ENCODE measurements at places on chromosomes 2 and 18.

GRCh38 chr2:225763711-225764110 is 364.2 kb downstream of the NYAP2 start:
- DNase-seq: no peak

- DNase-seq: no peak
Measured at GRCh38 chr2:215119847-215120246, 18.6 kb downstream of the ABCA12 start.

GRCh38 chr2:107719836-107720235 is 106.9 kb upstream of the RGPD4 start:
- DNase-seq: no peak

GRCh38 chr18:12460874-12461273 is 53.1 kb downstream of the PRELID3A start:
- no peak for DNase-seq

GRCh38 chr18:52340406-52341102 is 557 bp downstream of the DCC start:
- DNase-seq: no peak

DNA sequence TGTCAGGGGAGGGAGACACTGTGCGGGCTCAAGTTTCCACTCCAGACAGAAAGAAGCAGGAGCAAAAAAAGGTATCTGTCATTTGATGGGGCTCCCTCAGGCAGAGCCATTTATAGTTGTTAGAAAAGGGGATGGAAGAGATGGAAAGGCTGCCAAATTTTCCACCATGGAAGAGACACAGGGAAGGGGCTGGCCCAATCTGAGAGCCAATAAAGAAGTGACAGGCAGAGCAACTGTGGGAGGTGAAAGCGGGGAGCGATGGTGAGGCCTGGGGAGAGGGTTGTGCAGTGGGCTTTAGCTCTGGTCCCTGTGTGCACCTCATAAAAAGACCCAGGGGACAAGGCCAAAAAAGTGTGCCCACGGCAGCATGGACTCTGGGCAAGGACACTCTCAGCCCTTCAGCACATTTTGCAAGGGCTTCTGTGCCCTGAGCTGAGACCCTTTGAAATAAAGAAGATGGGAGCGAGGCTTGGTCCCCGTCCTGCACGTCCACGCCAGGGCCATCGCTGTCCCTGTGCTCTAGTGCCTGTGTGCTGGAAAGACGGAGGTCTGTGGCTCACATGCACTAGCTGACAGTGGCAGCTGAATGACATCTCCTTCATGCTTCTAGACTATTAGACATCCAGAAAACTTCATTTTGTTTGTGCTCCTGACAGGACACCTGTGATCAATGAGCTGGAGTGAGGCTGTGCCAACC is 456.7 kb upstream of the HS6ST1 start:
- DNase-seq: no peak

GRCh38 chr18:58194028-58194427 is 150.0 kb downstream of the NEDD4L start:
- DNase-seq: no peak

- no peak for DNase-seq
Measured at GRCh38 chr2:41728788-41729338, 319.0 kb upstream of the PKDCC start.

- DNase-seq: no peak
Measured at GRCh38 chr2:60486067-60486466, 67.4 kb downstream of the BCL11A start.

GRCh38 chr18:80034852-80035406 is 695 bp downstream of the RBFA start:
- DNase-seq: no peak

GRCh38 chr2:72131916-72132841 is 15.5 kb downstream of the CYP26B1 start:
- no peak for DNase-seq

- no peak for DNase-seq
Measured at GRCh38 chr2:95040426-95040825, 14.9 kb downstream of the MAL start.

DNA sequence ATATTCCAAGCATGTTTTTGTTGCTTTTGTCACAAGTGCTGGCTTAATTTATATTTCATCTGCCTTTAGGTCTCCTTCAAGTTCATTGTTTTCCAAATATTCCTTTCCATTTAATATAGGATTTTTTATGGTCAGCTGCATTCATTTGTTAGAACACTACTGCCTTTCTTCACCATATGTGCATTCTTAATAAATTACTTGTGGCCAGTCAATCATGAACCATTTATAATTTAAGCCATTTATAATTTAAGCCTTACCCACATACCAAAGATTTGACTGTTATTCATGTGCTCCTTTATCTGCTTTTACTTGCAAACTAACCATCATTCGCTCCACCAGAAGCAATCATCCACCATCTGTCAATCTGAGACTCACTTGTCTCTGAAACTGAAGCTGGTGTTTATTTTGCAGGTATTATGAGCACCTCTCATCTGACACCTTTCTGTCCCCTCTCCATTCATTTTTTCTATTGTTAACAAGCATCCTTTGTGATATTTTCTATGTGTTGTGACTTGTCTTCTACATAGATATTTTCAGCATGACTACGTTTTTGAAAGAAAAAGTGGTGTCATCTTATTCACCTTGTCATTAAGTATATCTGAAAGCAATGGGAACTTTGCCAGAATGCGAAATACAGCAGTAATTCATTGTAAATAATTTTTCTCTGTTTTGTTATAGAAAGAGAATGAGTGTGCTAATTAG is 786.8 kb downstream of the KCNJ3 start:
- no peak for DNase-seq

DNA sequence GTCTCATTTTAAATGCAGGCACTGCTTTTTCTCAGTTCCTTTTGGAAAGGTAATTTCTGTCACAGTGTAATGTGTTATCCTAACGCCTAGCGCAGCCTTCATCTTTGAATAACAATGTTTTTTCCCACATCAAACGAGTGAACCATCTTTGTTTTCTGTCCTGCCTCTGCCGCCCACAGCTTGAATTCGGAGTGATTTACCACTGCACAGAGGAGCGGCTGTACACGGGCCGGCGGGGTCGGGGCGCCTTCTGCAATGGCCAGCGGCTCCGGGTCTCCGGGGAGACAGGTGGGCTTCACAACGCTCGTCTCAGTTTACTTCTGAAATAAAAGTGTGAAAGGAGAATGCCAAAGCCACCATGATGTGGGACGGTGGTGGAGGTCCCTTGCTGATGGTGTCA is 32.8 kb downstream of the IMPA2 start:
- DNase-seq: no peak

DNA sequence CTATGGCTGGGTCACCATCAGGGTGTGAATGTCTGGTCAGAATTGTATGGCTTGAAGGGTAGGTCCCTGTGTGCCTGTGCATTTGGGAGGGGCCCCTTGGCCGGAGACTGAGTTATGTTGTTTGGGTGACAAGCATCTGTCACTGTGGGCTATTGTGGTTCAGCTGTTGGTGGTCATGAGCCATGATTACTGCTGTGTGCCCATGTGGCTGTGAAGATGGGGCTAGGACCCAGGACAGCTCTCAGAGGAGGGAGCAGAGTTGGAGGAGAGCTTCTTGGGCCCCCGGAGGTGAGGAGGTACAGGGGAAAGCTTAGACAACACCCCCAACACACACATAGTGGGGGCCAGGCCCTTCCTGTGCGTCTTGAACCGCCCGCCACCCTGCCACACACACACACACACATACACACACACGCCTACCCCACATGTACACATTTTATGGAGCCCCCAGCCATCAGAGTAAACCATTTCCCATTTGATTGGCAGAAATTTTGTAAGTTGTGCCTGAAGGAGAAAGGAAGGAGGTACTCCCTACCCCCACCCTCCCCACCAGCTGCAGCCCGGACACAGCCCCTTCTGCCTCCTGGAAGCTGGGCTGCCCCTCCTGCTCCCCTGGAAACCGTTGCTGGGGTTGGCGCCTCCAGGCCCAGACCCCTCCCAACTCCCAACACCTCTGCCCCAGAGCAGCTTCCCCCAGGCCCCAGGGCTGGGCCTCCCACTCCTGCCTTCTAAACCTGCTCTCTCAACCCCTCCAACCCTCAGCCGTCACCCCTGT is 2.0 kb downstream of the GAREM2 start:
- no peak for DNase-seq

- DNase-seq: no peak
Measured at GRCh38 chr2:64625299-64626145, 28.2 kb downstream of the SERTAD2 start.

DNA sequence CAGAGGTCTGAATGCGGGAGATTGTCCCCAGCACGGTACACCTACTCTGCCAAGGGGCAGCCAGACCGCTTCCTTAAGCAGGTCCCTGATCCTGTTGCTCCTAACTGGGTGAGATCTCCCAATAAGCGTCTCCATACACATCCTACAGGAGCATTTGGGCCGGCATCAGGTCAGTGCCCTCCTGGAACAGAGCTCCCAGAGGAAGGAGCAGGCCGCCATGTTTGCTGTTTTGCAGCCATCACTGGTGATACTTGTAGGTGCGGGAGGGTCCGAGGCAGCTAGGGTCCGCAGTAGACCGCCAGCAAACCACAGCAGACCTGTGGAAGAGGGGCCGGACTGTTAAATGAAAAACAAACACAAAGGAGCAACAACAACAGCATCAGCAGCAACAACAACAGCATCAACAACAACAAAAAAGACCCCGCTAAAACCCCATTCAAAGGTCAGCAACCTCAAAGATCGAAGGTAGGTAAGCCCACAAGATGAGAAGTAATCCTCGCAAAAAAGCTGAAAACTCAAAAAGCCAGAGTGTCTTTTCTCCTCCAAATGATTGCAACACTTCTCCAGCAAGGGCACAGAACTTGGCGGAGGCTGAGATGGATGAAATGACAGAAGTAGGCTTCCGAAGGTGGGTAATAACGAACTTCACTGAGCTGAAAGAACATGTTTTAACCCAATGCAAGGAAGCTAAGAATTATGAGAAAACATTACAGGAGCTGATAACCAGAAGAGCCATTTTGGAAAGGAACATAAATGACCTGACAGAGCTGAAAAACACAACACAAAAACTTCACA is 79.0 kb upstream of the CDH7 start:
- DNase-seq: no peak

DNA sequence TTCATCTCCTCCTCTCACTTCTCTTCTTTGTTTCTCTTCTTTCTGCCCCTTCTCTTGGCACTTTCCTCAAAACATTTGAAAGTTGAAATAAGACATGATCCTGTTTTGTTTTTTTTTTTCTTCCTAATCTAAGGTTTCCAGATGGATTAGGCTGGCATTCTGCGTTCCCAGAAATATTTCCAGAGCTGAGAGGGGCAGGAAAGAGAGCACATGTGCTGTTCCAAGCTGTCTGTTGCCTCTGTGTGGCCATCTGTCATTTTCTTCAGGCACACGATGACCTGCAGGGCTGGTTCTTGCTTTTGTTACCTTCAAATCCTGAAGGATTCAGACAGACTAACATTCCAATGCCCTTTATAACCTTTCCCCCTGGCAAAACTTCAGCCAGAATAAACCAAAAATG is 142.9 kb downstream of the RNF144A start:
- DNase-seq: no peak

DNA sequence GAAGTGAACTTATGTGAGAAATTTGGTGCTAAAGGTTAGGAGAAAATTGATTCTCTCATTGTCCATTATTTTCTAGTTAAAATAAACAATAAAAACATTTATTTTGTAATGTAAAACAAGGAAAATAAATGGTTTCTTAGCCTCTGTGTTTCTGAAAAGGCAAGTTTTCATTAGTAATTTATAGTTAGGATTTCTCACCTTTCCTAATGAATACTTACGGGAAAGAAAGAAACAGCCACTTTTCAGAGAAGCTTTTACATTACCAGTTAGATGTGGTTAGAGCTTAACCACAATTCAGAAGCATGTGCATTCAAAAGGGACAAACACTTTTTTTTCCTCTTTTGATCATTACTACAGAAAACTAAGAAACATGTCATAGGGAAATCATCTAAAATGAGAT is 18.8 kb downstream of the NEMP2 start:
- no peak for DNase-seq

GRCh38 chr2:111657351-111657975 is 226.5 kb downstream of the ANAPC1 start:
- DNase-seq: no peak

DNA sequence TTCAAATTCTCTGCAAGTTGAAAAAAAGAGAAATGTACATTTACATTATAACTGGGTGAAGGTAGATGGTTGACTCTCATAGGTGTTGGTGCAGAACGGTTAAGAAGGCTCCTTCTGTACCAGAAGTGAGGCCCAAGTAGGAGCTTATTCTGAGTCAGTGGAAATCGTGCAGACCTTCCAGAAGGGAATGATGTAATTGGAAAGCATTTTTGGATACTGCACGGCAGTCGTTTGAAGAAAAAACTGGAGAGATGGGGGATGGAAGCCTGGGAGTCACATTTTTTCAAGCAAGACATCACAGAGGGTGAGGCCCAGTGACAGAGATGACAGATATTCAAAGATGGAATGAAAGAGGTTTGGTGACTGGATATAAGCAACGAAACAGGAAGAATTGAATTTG is 39.4 kb downstream of the HRH4 start:
- no peak for DNase-seq

DNA sequence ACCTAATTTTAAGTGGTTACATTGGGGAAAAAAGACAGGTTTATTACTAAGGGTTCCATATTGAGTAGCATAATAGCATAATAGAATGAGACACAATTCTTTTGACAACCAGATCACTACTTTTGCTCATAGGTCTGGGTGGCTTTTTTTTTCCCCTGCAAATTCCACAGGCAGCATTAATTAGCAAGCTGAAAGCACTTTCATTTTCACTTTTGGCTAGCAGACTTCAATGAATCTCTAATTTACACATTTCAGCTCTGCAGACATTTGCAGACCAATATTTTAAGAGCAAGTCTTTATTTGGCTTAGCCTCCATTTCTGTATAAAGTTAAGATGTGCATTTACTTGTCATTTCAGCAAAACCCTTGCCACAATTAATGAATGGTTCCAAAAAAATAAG is 185.5 kb downstream of the NOL4 start:
- DNase-seq: peak; percentile 4

DNA sequence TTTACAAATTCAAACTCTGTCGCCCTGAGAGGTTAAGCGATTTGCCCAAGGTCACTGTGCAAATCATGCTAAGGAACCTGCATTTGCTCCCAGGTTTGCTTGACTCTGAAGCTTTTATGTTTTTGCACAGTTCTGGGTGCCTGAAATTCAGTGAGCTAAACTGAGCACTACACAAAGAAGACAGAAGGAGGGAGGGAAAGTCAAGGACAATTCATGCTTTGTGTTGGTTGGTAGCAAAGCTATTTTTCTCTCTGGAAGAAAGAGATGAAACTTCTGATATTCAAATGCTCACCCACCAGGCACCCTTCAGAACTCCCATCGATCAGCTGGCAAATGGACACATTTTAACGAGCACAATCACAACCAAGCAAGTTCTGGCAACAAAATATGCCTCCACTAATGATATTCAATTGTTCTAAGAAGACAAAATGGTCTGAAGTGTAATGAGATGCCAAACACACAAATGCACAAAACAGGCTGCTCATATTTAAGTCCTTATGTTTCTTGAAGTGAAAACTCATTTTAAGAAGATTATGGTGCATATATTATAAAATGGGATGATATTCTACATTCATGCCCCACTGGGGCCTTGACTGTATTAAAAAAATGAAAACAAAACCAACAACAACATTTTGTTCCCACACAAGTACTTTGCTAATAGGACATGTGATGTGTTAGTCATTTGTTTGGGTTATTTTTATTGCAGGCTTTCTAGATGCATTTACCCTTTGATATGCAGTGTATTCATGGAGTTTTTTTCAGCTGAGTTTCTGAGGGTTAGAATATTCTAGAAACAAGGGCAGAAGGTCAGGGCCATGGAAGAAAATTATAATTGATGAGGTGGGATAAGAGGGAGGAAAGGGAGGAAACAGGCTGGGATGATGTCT is 445.6 kb upstream of the CELF4 start:
- no peak for DNase-seq
